Smooth muscle cell of trachea (primary cell): ENCODE measurements at places on chromosomes 7 and 10. TPM values are rescaled to one million over a fixed set of nuclear protein-coding genes. Genes with fewer than 3 reads are reported as not detected.

The EPO gene
- not detected in 2 replicates for total RNA-seq

The GJD4 gene
- not detected in 2 replicates for total RNA-seq

The NME8 gene
- total RNA-seq, result not detected in 2 replicates

The TEX47 gene
- total RNA-seq, result not detected in 2 replicates

The PLEKHS1 gene
- total RNA-seq, result under 0.01 TPM in 1 of 2 replicates, not detected in the other

The NUTM2A gene
- 0.29 and 2.3 TPM in 2 replicates for total RNA-seq

The LRRTM3 gene
- total RNA-seq, result not detected in 2 replicates

The BMS1 gene
- total RNA-seq, result 13.6 and 19.3 TPM in 2 replicates

The STEAP1 gene
- 63.1 and 70.3 TPM in 2 replicates for total RNA-seq

The ZNF775 gene
- total RNA-seq, result 5.1 and 10.6 TPM in 2 replicates

The ESYT2 gene
- total RNA-seq, result 111 and 132 TPM in 2 replicates

The ZNF117 gene
- total RNA-seq, result 5.0 and 6.5 TPM in 2 replicates

The CPEB3 gene
- total RNA-seq, result 0.66 and 0.73 TPM in 2 replicates

The VPS50 gene
- total RNA-seq, result 33.1 and 42.3 TPM in 2 replicates

The FGFR2 gene
- 0.15 and 0.17 TPM in 2 replicates for total RNA-seq
